Right ventricle myocardium inferior (tissue), 1 donor: ENCODE measurements at places on chromosomes 5 and 9. TPM values are rescaled to one million over a fixed set of nuclear protein-coding genes. Genes with fewer than 3 reads are reported as not detected.

GRCh38 chr9:4804531-4805016 is 11.8 kb downstream of the RCL1 start:
- DNase-seq, result no peak

GRCh38 chr5:37568018-37568753 is 189.1 kb downstream of the WDR70 start:
- no peak for DNase-seq

IRF1 gene
- total RNA-seq, result 12.7 TPM

DNA sequence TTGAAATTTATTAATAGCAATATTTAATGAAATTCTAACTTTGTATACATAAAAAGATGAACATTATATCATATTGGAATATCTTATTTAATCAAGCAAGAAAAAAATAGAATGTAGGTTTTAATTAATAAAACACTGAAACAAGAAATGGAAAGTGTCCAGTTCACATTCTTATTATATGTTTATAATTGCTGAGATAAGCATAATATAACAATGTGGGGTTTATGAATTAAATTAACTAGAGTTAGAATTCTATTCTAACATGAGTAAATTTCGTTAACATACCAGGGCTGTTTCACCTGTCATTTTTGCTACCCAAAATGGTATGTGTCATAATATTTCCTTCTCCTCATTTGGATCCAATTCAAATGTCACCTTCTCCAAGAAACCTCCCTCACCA is 12.3 kb downstream of the CDH9 start:
- DNase-seq, result no peak

NIPAL4 gene
- total RNA-seq, result not detected
